ENCODE measurements at places on chromosomes 16 and 17.

- DNase-seq, result no peak
Observed at GRCh38 chr17:44751806-44752205, 7.0 kb upstream of the ADAM11 start.

DNA sequence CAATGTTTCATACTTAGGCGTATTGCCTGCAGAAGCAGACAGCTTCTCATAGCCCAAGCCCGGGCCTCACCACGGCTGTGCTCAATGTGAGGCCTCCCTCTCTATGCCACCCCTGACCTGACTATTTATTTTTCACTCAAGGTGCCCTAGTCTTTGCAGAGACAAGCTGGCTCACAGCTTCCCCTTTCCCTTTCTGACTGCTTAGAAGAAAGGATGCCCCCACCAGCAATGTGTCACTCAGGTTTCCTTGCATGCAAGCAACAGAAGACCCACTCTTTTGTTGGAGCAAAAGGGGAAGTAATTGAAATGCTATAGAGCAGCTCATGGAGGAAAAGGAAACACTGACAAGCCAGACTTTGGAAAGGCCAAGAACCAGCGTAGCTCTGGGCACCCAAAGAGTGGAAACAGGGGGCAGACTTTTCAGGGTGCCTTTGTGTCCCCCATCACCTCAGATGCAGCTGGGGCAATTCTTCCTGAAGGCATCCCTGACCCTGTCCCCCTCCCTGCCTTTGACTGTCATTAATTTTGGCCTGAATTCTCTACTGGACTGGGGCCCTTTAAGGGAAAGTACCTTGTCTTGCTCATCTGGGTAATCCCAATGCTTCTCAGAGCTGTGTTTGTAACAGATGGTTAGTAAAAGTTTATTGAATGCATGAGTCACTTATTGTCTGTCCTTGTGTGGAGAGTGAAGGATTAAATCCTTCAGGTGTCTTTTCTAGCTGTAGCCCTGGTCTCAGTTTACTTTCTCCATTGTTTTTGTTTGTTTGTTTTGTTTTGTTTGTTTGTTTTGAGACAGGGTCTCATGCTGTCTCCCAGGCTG is 17.8 kb downstream of the RGS9 start:
- DNase-seq, result no peak

- no peak for DNase-seq
Observed at GRCh38 chr16:77594799-77595596, 127.3 kb upstream of the NUDT7 start.

- DNase-seq, result no peak
Observed at GRCh38 chr16:30023586-30023985, 588 bp downstream of the C16orf92 start.

GRCh38 chr17:56979091-56979480 is 1.2 kb downstream of the SCPEP1 start:
- no peak for DNase-seq

DNA sequence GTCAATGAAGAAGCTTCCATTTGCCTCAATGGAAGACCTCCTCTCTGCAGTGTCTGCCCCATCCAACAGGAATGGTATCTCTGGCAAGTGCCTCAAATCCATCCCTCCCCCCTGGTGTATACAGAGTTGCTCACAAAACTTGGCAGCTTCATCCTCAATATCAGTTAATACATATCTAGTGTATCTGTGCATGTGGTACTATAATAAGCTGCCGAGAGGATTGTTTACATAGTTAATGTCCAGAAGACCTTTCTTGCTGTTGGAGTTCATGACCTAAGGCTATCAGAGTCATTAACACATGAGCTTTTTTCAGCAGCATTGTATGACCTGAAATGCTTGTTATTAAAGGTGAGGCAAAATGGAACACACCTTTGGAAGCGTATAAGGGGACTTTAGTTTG is 14.0 kb upstream of the RASL10B start:
- no peak for DNase-seq

GRCh38 chr16:62135911-62136310 is 99.7 kb upstream of the CDH8 start:
- DNase-seq, result no peak

GRCh38 chr16:86347090-86347489 is 163.2 kb upstream of the FOXF1 start:
- DNase-seq, result no peak

- no peak for DNase-seq
Observed at GRCh38 chr17:2695243-2695960, 16.2 kb downstream of the CLUH start.

DNA sequence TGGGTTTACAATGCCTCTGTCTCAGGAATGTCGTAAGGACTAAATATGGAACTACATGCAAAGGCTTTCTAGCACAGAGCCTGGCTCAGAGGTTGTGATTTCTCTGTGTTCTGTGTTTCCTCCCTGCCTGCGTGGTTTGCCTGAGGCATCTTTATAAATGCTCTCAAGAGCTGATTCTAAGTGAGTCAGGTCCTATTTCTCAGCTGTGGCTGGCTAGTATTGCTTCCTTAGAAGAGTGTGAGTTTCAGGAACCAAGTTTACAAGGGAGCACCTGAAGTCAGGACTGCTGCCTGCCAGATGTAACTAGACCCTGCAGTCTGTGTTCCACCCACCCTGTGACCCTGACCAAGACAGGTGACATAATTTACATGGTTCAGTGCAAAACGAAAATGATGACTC is 8.0 kb upstream of the CCL1 start:
- no peak for DNase-seq

- DNase-seq, result no peak
Observed at GRCh38 chr16:9092978-9093344, 1.5 kb downstream of the HAPSTR1 start.

- no peak for DNase-seq
Observed at GRCh38 chr17:34371405-34372100, 8.5 kb upstream of the CCL1 start.

- DNase-seq, result no peak
Observed at GRCh38 chr17:17628388-17629008, 37.0 kb upstream of the PEMT start.

DNA sequence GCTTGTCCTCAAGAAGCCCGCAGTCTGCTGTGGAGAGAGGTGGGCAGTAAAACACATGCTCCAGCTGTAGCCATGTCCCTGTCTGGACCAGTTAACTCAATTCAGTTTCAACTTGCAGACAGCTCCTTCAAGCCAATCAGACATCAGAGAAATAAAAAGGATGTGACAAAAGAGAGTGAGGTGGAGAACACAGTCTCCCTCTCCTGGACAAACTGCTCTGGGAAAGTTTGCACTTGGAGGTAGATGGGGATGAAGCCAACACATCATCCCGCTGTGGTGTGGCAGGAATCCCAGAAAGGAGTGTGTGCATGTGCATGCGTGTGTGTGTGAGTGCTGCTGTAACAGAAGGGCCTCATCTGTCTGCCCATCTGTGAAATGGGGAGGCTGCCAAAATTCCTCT is 358.6 kb upstream of the ASIC2 start:
- no peak for DNase-seq

DNA sequence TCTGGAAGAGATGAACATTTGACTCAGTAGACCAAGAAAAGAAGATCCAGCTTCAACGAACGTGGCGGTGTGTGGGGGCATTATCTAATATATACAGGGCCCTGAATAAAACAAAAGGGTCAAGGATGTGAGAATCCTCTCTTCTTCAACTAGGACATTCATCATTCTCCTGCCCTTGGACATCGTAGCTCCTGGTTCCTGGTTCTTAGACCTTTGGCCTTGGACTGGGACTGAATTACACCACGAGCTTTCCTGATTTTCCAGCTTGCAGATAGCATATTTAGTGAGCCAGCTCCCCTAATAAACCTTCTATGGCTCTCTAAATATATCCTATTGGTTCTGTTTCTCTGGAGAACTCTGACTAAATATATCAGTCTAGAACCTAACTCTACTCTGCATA is 29.5 kb upstream of the HELZ start:
- no peak for DNase-seq

DNA sequence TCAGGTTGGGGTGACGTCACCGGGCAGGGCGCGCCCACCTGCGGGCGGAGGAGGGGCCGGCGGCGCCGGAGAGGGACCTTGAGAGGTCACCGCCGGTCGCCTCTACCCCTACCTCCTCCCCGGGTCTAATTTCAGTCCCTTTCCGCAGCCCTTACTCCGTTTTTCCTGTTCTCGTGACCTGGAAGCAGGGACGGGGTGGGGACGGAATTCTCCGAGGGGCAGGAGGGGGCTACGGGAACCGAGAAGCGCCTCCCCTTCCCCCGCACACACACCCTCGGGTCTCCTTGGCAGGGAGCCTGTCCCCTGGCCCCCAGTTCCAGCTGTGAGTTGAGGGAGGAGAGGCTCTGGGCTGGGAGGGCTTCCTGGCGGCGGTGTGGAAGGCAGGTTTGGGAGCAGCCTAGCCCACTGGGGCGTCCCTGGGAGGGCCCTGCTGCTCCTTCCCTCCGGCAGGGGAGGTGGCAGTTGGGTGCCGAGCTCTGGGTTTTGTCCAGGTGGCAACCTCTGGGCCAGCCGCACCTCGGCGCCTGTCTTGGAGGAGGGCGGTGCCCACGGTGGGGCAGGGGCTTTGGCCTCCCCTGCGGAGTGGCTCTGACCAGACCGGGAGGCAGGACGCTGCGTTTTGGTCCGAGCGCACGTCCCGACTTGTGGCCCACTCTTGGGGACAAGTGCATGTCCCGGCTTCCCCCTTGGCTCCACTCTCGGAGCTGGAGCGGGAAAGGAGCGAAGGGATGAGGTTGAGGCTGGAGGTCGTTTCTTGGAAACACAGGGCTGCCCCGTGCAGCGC is 773 bp downstream of the SYNGR3 start:
- DNase-seq, result no peak

DNA sequence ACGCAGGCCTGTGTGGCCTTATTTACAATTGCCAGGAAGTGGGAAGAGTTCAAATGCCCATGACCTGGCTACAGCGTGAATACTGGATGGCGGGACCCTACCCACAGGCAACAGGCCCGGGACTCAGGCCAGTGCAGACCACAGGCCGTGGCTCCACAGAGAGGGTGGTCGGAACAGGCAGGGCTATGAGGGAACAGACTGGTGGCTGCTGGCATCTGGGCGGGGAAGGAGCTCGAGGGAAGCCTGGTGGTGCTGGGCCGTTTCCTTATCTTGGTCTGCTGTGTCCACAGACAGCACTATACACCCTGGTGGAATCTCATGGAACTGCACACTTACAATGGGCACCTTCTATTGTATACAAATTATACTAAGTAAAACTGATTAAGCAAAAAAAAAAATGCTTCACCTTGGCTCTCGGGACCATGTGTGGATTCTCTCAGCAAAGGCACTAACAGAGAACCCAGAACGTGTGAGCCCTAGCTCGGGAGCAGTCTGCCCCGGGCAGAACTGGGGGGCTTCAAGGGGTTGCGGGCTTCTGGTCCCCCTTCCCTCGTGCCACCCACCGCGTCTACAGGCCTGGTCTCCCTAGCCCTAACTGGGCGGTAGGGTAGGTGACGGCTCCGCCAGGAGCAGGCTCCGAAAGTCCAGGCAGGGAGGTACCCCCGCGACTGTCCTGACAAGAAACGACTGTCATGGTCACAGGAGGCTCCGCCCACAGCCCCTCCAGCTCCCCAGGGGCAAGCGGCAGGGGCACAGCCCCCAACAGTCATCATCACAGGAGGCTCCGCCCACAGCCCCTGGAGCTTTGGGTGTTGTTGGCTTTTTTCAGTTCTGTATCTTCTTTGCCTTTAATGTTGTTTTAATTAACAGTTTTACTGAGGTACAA is 21.8 kb downstream of the CEP131 start:
- DNase-seq, result peak; percentile 44

- DNase-seq, result no peak
Observed at GRCh38 chr17:14310101-14310500, 9.2 kb downstream of the HS3ST3B1 start.

DNA sequence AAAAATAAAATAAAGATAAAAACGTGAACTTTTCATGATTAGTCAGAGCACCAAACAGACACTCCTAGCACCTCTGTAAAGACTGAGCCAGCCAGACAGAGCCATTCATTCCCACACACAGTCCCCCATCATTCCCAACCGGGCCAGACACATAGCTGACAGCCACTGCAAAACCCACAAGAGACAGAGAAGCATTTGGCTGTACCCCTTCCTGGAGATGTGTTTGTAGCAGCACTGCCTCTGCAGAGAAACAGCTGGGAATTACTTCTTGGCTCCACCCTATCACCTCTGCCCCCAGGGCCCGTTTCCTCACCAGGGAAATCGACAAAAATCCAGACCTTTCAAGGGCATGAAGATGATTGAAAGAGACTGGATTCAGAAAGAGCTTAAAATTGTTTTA is 46.4 kb downstream of the MYH11 start:
- DNase-seq, result no peak

- no peak for DNase-seq
Observed at GRCh38 chr17:48102043-48102750, 919 bp upstream of the CBX1 start.

GRCh38 chr16:20084624-20085226 is 11.0 kb upstream of the GPR139 start:
- DNase-seq, result no peak

- DNase-seq, result no peak
Observed at GRCh38 chr17:7684851-7685532, 2.3 kb downstream of the TP53 start.

GRCh38 chr16:28110479-28110878 is 47.0 kb upstream of the GSG1L start:
- DNase-seq, result no peak

DNA sequence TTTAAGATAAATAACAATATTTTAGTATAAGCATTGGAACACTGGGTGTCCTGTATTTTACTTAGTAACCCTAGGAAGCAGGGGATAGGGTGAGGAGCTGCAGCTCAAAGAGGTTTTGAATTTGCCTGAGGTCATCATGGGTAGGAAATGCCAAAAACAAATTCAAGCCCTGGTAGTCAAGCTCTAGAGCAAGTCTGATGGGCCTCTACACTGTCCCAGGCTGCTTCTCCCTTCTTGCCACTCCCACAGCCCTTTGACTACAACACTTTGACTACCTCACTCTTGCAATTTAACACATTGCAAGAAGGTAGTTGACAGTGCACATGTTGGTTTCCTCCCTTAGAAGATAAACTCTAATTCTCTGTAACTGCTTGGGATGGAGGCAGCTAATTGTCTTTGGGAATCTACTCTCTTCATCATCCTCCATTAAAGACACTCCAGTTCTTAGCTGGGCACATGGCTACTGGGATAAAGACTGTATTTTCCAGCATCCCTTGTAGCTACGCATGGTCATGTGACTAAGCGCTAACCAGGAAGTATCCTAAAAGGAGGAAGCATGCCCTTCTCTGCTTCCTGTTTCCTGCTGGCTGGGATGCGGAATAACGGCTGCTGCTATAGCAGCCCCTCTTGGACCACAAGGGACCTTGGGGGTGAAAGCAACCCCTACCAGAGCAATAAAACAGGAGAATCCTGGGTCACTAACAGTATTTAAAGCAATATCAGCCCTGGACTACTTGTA is 30.7 kb upstream of the SSTR2 start:
- no peak for DNase-seq

GRCh38 chr17:78108726-78109488 is 19.6 kb downstream of the TMC6 start:
- no peak for DNase-seq

- no peak for DNase-seq
Observed at GRCh38 chr16:61128545-61129323, 907.5 kb downstream of the CDH8 start.

GRCh38 chr16:67841816-67842508 is at the start of gene THAP11:
Gene THAP11 (plus strand): TSS chr16:67842320. CDS start chr16:67842555, 235 bp downstream.
- DNase-seq, result peak; percentile 82

GRCh38 chr17:79792984-79793923 is 3.6 kb downstream of the CBX8 start:
- peak; percentile 85 for DNase-seq

- DNase-seq, result no peak
Observed at GRCh38 chr17:57834146-57834741, 15.6 kb downstream of the MRPS23 start.

GRCh38 chr17:81967533-81968395 is 6.8 kb upstream of the NOTUM start:
- DNase-seq, result no peak

- DNase-seq, result no peak
Observed at GRCh38 chr16:3008690-3009037, 4.1 kb upstream of the CLDN9 start.

Data from AG09319 (cell line).